ENCODE measurements at places on chromosomes 5 and 9. TPM values are rescaled to one million over a fixed set of nuclear protein-coding genes. Genes with fewer than 3 reads are reported as not detected.

- DNase-seq = no peak
Measured at GRCh38 chr5:80622756-80623155, 31.7 kb upstream of the MSH3 start.

DNA sequence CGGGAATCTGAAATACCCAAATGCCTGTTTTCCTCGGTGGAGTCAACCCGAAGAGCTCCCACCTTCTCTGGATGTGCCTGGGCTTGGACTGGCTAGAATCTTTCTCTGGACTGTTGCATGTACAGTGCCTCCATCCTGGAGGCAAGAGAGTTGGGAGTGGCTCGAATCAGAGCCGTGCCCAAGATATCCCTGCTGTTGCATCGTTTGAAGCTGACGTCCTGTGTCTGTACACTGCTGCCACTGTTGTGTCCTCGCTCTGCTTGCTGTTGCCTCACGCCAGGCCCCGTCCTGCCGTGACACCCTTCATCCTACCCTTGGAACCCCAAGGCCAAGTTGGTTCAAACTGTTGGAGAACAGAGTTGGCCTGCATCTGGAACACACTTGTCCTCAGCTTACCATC, 35.4 kb downstream of the FAXDC2 start:
- no peak for DNase-seq

Gene KCNV2
- not detected for total RNA-seq

DNA sequence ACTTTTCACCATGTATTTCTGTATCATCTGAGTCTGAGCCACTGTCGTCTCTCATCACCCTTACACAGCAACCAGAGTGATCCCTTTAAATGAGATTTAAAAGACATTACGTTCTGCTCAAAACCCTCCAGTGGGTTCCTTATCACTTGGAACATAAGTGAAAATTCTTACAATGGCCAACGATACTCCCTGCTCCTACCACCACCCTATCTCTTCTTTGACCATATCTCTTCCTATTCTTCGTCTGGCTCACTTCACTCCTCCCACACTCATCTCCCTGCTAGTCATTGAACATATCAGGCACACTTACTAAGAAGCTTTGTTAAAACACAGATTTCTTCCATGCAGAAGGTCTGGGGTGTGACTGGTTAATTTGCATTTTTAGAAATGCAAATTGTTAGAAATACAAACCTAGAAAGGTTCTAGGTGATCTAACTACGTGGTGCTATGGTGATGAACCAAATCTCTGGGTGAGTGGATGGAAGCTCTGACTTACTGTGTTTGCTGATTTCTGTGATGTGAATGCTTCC, 166.6 kb upstream of the CD180 start:
- DNase-seq = no peak

DNA sequence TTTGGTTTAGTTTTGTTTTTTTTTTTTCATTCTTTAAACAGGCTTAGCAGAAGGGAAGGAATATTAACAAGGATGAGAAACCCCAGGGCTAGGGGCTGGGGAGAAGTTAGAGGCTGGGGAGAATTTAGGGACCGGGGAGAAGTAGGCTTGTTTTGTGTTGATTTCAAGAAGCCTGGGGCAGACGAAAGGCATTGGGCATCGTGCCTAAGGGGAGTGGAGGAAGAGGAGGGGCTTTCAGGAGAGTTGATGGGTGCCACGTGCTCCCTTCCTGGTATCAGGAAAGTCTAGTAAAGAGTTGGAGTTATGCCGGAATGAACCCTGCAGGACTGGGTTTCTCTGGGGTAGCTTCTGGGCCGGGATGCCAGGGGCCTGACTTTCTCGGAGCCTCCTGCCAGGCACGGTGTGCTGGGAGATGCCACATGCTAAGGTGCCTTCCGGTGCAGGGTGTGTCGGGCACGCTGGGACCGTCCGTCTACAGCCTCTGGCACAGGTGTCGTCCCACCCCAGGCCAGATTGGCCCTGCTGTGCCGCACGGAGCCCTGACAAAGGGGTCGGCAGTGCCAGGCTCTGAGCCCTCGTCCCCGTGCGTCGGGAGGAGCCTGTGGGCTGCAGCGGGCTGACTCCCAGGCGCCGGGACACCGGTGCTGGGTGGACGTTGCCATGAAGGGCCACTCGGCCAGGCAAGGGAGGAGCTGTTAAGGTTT, 159.9 kb downstream of the OLFM1 start:
- no peak for DNase-seq

DNA sequence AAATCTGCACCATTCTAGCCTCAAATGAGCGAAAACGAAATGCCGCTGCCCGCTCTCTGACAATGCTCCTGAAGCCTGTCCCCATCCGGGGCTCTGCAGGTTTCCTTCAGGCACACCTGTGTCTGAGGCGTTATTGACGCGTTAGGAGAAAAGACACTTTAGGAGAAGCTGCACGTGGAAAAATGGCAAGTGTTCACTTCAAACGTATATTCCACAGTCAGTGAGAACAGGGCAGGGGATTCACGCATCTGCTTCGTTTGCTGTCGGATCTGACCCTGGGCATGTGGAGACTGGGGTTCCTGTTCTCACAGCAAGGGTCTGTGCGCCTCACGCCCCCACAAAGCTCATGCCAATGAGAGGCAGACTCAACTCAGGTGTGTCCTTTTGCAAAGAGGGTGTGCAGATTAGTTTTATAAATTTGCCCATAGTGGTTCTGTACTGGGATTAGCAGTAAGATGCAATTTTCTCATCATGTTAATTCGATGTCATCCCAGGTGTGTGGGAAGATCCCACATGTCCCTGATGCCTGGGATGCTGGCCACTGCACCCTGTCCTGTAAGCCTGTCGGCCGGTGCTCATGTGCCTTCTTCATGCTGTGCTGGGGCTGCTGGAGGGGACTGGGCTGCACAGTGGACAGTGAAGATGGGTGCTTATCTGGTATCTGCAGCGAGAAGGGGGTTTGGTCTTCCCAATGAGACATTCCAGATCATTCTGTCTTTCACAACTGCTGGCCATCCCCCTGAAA, 11.2 kb upstream of the TBC1D9B start:
- DNase-seq = no peak

Gene HTR1A
- not detected for total RNA-seq

Gene GABRA6
- total RNA-seq = not detected

DNA sequence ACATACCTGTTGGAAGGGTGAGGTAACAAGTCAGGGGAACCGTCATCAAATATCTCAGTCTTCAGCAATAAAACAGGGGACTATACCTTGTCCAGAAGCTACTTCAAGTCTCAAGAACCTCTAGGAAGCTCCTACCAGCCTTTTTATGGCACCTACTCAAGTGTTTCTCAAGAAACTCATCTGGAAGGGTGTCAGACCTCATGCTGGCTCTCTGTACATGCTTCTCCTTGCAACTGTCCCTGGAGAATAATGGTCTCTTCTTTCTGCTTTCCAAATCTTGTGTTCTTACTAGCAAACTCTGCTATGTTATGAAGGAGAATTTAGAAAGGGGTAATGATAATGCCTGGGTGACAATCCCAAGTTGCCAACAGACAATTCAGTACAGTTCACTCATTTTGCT, 8.3 kb upstream of the PTAR1 start:
- DNase-seq = peak; percentile 64

DNA sequence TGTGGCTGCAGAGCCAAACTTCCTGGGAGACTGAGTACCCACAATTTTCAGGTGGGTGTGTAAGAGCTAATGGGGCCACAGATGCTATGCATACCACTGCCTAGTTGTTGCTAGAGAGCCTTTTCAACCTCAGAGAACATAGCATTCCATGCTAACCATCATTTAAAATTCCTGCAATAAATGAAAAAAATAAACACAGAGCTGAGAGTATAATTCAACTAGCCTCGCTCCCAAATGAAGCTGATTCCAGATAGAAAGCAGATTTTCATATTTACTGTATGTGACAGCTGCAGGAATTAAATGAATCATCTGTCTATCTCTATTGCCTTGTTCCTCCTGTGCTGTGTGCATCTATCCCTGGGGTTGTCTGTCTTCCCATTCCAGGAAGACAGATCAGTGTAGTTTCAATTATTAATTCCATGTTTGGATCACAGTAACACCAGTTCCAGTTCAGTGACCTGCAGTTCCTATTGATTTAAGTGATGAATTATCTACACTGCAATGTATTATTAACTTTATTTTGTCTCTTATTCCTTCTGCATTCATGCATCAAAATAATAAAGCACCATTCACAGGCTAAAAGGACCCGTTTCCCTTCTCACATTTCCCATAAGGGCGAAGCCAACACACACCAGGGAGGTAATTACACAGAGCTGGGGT, 324.5 kb downstream of the SLIT3 start:
- peak; percentile 60 for DNase-seq
